ENCODE measurements at places on chromosomes 2 and 18. TPM values are rescaled to one million over a fixed set of nuclear protein-coding genes. Genes with fewer than 3 reads are reported as not detected.
A peak's percentile ranks its signal among the peaks of the same experiment; 100 is the strongest.

DNA sequence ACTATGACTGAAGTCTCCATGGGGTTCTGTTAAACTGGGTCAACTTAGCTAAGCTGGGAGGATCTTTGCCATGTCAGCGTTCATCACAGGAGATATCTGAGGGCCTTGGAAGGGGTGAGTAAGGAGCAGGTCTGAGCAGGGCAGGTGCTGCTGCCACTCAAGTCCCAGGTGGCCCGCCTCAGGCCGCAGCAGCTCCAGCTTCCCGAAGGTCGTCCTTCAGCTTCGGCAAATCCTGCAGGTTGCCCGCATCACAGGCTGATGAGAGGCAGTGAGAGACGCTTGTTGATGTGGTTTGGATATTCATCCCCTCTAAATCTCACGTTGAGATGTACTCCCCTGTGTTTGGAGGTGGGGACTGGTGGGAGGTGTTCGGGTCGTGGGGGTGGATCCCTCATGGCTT, 166.6 kb downstream of the VAPA start:
- DNase-seq, result no peak

DNA sequence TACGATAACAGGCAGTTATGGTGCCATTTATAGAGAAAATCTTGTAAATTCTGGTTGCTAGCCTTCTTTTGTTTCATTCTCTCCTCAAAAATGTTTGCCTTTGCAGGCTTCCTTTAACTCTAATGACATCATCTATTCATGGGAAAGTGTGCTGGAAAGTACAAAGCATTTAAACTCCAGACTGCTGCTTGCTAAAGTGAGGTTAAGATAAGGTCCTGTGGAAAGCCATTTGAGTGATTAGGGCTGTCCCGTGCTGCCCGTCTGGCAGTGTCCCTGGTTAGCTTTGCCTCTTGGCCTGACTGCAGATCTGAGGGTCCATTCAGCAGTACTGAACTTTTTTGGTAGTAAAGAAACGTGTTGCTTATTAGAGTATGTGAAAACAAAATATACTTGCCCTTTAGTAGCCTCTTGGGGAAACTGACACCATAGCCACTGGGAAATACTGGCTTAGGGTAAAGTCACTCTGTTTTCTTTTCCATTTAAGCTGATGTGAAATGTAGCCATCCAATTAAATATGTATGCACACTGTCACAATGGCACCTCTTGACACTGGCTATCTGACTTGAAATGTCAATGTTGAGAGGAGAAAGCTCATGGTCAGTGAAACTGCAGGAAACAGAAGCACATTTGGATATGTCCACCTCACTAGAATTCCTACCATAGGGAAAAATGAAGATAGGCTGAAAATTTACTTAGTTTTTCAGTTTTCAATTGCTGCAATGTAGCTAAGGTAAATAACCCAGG, 321.5 kb downstream of the SLC8A1 start:
- no peak for DNase-seq

DNA sequence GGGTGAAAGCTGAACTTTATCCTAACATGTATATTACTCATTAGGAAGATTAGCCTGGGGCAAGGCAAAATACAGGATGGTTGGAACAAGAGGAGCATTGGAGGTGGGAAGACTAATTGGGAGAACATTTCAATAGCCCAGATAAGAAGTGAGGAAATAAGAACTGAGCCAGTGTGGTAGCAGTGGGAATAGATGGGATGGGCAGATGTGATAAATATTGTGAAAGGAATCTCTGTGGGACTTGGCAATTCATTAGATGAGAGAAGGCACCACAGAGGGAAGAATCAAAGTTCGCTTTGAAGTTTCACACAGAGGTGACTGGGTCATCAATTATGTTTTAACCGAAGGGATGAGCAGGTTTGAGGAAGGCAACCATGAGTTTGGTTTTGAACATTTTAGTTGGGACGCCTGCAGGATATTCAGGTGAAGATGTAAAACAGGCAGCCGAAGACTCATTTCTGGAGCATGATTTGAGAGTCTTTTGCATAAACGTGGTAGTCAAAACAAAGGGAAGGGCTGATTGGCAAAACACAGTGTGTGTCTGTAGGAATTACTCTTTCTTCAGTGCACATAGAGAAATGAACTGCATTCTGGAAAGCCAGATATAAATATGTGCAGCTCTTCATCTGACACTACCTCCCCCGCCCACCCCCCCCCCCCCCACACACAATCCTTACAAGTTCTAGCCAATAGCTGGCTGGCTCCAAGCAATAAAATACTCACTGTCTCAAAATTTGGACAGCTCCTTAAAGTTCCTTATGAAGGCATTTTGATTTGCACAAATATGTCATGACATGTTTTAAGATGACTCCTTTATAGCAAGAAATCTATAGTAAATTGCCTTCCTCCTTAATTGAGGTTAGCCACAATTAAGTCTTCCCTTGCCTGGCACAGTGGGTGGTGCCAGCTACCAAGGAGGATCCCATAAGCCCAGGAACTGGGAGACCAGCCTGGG, 1.9 kb upstream of the SLC1A4 start:
- no peak for DNase-seq

DNA sequence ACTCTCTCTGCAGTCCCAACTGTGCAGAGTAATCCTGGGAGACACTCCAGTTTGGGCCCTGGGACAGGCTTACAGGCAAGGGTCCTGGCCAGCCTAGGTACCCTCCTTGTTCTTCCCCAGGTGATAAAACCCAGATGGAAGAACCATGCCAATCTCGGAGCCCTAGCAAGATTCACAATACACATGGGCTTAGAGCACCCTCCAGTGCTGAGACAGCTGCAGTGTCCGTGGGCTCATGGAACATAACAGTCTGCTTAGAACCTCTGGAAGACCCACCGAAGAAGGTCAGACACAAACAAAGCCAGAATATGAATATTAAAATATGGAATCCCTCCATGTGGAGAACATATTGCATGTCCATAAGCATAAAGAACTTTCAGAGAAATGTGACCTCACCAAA, 568.1 kb downstream of the KCNJ3 start:
- DNase-seq, result no peak

- no peak for DNase-seq
These were observed 911.4 kb upstream of the SLC39A10 start for GRCh38 chr2:194745557-194746146.

GRCh38 chr2:179951680-179952079, 55.4 kb downstream of the CWC22 start:
- no peak for DNase-seq

DNA sequence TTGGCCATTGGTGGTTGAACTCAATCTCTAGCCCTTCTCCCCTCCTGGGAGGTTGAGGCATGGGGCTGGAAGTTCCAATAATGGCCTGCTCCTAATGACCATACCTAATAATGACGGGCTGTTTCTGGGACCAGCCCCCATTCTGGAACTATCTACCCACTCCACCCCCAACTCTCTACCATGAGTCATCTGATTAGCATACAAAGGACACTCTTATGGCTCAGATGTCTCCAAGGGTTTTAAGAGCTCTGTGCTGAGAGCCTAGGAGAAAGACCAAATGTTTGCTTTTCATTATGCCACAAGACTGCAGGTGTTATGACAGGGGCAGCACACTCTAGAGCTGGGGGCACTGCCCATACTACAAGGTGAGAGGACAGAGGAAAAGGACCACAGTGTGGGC, 137.0 kb upstream of the NCKAP5 start:
- no peak for DNase-seq

GRCh38 chr2:206192157-206192556, 32.5 kb downstream of the EEF1B2 start:
- DNase-seq, result no peak

- DNase-seq, result no peak
These were observed 3.6 kb downstream of the STARD7 start for GRCh38 chr2:96204836-96205624.

GRCh38 chr18:68034296-68034695, 517.8 kb upstream of the DSEL start:
- no peak for DNase-seq

GRCh38 chr2:3001615-3002560, 375.7 kb downstream of the EIPR1 start:
- DNase-seq, result no peak

DNA sequence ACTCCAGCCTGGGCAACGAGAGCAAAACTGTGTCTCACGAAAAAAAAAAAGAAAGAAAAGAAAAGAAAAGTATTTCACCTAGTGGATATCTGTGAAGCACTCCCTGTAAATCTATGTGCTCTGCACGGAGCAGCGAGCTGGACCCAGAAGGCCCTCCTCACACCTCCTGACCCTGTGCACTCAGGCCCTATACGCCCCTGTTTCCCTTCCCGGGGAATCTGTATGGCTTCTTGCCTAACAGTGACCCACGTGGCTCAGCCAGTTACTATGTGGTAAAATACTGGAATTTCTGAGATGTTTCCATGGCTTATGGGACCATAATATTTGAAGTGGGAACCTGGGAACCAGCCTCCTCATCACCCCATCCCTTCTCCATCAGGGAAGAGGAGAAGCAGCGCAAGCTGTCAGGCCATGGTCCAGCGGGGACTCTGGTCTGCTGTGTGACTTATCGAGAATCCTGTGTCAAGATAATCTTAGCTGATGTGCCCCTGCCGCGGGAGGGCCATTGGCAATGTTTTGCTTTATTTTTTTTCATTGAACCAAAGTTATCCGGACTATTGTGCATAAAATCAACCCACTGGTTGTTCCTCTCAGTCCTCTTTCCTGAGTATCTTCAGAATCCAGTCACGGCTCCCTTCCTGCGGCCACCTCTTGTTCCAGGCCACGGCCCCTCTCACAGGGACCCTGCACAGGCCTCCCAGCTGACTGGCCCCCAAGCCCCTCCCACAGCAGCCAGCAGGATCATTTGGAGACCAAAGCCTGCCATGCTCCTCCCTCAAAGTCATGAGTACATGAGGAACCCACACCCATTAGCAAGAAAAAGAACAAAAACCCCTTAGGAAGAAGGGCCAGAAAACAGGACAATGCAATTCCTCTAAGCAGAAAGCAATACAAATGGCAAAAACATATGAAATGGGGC, 30.6 kb downstream of the SDC1 start:
- no peak for DNase-seq

GRCh38 chr2:222844323-222844722, 16.5 kb upstream of the ACSL3 start:
- DNase-seq, result no peak

GRCh38 chr2:127829845-127830246, 18.9 kb upstream of the WDR33 start:
- no peak for DNase-seq

- DNase-seq, result peak; percentile 41
These were observed 273.6 kb upstream of the NCKAP5 start for GRCh38 chr2:133841900-133842299.

GRCh38 chr2:216034065-216034464, 20.7 kb upstream of the MREG start:
- peak; percentile 81 for DNase-seq

The EFR3B gene
- 5.4 TPM for total RNA-seq

The COBLL1 gene
- 152 TPM for total RNA-seq

The AKAIN1 gene
- total RNA-seq, result not detected

The CCDC178 gene
- total RNA-seq, result 2.1 TPM

The TCF4 gene
- total RNA-seq, result 100 TPM

Data from tibial nerve (tissue), 4 donors.